ENCODE measurements at places on chromosomes 6 and 20. TPM values are rescaled to one million over a fixed set of nuclear protein-coding genes. Genes with fewer than 3 reads are reported as not detected.

LST1 gene
- 14.2 TPM for total RNA-seq

SLC17A1 gene
- total RNA-seq: not detected

GRCh38 chr20:23582293-23582692 is 14.0 kb upstream of the CST9L start:
- no peak for DNase-seq

DNA sequence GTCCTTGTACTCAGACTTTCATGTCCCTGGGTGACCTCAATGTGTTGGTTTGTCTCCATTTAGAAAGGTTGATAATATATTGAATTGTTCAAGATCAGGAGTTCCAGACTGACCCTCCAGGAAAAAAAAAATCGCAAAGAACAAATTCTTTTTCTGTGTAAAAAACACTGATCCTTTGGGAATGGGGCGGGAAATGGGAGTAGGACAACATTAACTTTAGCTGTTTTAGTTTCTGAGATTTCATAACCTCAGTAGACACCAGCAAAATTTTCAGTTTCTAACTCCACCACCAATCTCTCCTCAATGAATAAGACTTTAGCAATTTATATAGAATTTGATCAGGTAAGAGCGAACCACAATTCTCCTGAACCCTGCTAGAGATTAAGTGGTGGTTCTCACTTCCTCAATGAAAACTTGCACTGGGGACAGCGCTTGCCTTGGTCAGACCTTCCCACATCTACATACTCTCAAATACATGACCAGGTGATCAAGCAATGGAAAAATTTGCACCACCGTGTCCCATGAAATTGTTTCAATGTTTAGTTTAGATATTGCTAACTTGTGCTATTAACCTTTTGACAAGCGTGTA is 231.2 kb upstream of the PLN start:
- DNase-seq: no peak

DNA sequence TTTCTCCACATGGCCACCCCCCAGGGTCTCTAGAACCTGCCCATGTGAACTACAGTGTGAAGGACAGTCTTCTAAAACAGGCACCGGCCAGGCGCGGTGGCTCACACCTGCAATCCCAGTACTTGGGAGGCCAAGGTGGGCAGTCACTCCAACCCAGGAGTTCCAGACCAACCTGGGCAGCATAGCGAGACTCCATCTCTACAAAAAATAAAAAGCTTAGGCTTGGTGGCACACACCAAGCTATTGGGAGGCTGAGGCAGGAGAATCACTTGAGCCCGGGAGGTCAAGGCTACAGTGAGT is 13.7 kb downstream of the ACSS1 start:
- no peak for DNase-seq

Data from CD8-positive, alpha-beta T cell (primary cell).